ENCODE measurements at places on chromosomes 1 and 21.

DNA sequence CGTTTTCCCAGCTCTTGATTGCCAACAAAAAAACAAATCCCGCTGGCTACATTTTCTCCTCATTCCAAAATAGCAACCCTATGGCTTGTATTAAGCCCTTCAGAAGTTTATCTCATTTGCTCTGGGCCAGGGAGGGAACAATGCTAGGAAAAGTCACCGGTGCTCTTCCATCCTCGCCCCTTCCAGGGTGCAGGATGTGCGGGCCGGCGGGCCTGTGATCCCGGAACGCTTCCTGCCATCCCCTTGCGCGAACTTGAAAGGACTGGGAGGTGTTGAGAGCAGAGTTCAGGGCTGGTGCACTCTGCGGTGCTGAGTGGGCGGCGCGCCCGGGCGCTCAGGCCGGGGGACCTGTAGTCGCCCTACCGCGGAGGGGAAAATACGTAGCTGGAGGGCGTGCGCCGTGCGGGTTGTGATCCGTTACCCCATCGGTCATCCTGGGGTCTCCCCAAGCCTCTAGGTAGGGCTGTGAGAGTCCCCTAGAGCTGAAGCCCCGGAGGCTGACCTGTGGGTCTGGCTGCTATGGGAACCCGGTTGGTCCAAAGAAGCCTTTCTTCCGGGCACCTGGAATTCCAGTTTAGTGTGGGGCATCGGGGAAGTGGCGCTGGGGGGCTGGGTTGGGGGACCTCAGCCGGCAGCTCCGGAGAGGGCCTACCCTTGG is 13.1 kb downstream of the NR5A2 start:
- no peak for DNase-seq

DNA sequence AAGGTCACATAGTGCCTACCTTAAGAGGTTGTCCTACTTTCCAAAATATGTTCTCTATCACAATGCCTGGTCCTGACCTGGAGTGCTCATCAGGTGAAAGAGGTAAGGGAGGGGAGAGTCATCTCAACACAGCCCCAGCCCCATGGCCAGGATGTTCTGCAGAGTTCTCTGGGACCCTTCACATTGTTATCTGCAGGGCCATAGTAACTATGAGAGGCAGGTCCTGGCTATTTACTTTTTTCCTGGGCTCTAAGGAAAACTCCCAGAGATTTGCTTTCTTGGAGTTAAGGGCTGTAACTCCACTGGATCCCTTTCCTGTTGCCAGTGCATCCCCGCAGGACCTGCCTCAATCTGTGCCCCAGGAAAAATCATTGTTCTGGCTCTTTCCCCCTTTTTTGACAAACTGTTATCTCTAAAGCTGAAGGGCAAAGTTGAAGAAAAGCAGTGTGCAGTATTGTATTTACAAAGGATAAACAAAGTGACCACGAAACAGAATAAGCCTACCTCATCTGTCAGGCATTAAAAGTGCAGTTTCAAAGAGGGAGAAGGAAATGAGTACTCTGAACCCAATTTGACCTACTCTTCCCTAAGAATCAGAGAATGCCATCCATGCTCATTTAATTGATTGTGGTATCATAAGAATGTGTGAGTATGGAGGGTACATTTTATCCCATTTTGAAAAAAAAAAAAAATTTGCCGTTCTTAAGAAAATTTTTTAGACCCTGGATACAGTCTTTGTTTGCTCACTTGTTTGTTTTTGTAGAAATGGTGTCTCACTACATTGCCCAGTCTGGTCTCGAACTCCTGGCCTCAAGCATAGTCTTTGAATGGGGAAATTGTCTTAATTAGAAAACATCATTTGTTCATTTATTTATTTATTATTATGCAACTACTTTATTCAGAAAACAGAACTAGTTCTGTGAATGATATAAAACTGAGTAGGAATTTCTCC is 149.6 kb downstream of the RHOU start:
- DNase-seq, result no peak

DNA sequence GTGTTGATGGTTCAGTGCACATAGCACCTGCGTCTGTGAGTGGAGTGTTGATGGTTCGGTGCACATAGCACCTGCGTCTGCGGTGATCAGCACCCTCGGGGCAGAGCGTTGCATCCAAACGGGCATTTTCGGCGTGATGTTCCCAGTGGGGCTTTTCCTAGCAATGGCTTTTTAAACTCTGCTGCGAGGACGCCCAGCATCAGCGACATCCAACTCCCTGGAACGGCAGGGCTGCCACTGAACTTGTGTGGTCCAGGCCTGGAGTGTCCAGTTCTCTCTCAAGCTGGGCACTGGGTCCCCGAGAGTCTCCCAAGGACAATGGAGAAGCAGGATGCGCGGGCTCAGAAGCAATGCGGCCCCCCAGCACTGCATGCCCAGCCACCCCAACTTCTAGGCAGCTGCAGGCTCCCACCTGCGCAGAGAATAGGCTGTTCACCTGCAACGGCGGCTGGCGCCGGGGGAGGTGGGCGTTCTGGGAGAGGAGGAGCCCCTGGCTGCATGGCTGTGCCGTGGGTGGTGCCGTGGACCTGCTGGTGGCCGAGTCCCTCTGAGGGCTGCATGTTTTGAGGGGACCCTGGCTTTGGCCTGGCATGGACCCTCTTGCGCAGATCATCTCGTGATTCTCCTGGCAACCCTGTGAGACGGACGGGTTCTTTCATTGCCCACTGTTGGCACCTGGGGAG is 10.1 kb upstream of the C1orf174 start:
- peak; percentile 68 for DNase-seq

DNA sequence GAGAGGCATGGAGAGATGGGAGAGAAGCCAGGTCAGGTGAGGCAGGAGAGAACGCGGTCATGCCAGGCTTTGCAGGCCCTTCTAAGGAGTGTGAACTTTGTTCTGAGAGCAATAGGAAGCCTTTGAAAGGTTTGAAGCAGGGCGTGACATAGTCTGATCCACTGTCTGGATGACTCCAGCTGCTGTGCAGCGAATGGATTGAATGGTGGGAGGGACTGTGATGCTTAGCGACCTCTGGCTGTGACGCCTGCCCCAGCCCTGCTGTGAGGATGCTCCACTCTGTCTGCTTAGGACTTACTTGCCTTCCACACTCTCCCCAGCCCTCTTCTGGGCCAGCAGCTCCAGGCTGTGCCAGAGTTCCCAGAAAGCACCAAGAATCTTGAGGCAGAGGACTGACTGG is 41.8 kb upstream of the POU3F1 start:
- peak; percentile 40 for DNase-seq

GRCh38 chr1:92968138-92969032 is 7.1 kb upstream of the DIPK1A start:
- peak; percentile 21 for DNase-seq

GRCh38 chr1:172134087-172134731 is 286.3 kb upstream of the C1orf105 start:
- no peak for DNase-seq

DNA sequence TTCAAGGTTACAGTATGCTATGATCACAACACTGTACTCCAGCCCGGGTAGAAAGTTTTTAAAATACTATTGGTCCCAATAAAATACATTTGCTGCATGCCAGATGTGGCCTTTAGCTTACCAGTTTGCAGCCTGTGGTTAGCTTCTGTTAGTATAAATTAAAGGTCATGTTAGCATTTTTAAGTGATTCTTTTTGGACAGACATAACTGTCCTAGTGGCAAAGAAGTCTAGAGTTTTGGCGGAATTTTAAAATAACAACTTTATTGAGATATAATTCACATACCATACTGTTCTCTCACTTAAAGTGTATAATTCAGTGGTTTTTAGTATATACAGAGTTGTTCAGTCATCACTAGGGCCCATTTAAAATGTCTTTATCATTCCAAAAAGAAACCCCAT is 24.3 kb upstream of the TMEM39B start:
- DNase-seq, result no peak

- no peak for DNase-seq
These were observed 65.5 kb downstream of the PRRX1 start for GRCh38 chr1:170729225-170730002.
